ENCODE measurements at places on chromosomes 4 and X.

GRCh38 chrX:136147976-136148375 lies 643 bp downstream of the FHL1 start:
- peak; percentile 16 for ATAC-seq

DNA sequence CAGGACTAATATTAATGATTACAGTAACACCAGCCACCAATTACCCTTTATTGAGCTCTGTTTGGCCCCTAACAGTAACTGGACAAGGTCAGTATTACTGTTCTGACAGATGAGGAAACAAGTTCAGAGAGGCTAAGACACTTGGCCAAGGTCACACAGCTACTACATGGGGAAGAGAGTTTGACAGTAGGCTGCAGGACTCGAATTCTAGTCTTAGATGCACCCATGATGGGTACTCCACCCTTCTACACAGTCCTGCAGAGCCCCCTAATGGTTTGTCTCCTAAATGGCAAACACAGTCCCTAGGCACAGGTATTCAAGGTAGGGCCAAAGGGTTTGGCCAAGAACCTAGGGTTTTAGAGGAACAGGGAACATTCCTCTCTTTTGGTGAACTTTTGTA lies 93.9 kb downstream of the NSUN7 start:
- peak; percentile 44 for ATAC-seq

DNA sequence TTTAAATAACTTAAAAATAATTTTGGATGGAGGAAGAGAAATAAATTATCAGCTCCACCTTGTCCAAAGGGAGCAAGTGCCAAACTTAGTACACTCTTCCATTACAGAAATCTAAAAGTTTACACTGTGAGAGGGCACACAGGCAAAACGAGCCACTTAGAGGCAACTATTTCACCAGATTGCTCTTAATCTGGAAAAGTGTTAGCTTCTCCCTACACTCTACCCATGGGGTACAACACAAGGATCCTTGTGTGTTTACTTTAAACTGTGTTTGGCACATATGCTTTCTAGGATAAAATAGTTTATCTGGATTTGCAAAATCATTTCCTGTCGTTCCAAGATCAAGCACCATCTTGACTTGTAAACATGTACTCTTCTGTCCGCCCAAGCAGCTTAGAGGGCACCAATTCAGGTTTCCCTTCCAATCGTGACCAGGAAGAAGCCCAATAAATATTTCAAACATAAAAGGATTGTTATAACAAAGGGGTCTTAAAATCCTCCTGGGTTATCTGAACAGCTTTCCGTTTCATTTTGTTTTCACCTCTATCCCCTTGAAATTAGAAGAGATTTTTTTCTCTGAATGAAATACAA lies 29.0 kb upstream of the KDR start:
- no peak for ATAC-seq

DNA sequence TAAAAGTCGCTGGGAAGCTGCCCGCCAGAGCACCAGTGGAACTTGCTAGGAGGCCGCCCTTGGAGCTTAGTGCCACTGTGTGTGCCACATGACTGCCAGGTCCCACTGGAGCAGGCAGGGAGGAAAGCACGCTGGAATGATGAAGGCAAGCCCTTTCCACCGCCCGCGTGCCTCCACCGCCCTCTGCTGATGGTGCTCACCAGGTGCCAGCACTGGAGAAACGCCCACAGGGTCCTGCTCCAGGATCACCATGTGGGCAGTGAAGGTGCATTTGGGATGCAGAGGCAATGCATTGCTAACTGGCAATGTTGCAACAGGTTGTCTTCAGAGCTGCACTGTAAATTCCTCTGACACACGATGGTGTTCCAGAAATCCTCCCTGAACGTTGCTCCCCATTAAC lies 76.3 kb downstream of the SHROOM2 start:
- ATAC-seq: no peak

DNA sequence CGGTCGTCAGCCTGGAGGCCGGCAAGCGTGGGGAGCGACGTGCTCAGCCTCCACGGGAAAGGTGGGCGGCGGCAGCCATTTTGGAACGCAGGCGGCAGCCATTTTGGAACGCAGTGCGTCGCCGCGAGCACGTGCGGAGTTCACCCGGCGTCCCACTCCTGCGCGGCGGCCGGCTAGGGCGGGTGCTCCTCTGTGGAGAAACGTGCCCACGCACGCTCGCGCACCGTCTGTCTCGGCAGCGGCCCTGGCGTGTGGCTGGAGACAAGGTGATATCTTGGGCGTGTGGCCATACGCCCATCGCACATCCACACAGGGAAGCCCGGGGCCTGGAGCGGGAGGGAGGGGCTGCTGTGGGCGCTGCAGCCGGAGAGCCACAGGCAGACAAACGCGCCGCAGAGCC lies 21.1 kb downstream of the CPLX1 start:
- ATAC-seq: no peak

- no peak for ATAC-seq
These were observed 12.1 kb downstream of the ELF4 start for GRCh38 chrX:130098210-130098552.

GRCh38 chr4:8340781-8341241 lies 71.3 kb downstream of the HTRA3 start:
- no peak for ATAC-seq

GRCh38 chr4:88618782-88619485 lies 26.7 kb downstream of the HERC3 start:
- ATAC-seq: no peak

- ATAC-seq: peak; percentile 85
These were observed 607 bp upstream of the SCOC start for GRCh38 chr4:140372751-140373327.

GRCh38 chr4:25919676-25920075 lies 5.7 kb downstream of the SMIM20 start:
- ATAC-seq: no peak

GRCh38 chrX:140526171-140526570 lies 21.3 kb upstream of the SOX3 start:
- no peak for ATAC-seq

DNA sequence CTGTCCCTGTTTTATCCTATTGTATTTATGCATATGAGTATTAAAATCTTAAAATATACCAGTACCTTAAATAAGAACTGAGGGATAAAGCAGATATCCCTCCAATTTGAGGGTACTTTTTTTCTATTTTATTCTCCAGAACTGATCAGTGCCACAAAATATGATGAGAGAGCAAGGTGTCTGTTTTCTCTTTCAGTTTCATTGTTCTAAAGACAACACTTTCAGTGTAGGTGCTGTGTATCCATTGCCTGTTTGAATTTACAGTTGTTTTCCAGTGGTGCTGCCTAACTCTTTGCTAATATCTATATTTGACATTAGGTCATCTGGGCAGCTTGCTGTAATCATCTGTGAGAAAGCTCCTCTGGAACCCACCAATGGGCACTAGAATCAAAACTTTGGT lies 394.7 kb downstream of the IL1RAPL1 start:
- ATAC-seq: no peak

Data from stimulated activated memory B cell treated with anti-CD40 and anti-IgM and Interleukin-4, amounts not matched to agents 10 μg/mL and 1 μg/mL and 100 μg/mL, for 72 hours (primary cell).